Activated CD4-positive, alpha-beta T cell treated with anti-CD3 and anti-CD28 coated beads for 4 hours (primary cell): ENCODE measurements at places on chromosomes 4 and X.

DNA sequence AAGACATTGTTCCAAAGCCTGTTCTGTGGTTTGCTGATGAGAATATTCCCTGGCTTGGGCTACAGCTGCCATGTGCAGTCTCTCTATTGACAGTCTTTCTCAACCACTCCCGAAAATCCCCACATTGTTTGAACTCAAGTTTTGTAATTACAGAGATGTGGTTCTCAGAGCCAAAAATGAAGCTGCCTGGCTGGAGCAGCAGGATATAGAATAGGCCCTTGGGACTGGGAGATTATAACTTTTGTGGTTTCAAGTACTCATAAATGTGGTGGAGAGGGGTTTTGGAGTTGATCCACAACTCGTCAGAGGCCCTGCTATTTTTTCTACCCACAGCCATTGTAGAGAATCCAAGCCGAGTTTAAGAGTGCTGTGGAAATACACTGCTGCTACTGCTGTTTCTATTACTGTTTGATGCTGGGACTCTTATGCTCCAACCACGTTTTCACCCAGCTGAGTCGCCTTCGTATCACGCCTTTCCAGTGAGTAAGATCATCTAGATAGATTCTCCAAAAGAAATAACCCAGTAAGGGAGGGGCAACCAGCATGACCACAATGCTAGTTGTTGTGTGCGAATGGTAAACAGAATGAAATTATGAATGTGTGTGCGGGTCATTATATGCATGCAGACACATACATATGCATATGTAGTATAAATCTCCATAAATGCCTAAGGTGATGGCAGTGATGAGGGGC lies 57.1 kb upstream of the ATXN3L start:
- DNase-seq = no peak

DNA sequence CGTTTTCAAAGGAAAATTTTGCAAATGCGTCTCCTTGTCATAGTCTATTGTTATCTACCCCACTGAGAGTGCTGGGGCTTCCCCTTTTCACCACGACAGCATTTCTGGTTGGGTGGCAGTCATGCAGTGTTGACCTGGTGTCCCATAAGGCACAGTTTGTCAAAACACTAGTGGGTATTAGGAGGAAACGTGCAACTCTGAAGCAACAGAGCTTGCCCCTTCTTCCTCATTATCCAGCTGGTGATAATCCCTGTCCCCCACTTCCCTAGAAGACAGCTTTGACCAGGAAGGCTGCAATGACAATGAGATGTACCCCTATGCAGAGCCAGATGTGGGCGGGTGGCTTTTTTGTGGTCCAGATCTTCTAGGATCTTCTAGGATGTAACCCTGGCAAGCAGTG lies 1.8 kb downstream of the TBC1D1 start:
- DNase-seq = peak; percentile 52

DNA sequence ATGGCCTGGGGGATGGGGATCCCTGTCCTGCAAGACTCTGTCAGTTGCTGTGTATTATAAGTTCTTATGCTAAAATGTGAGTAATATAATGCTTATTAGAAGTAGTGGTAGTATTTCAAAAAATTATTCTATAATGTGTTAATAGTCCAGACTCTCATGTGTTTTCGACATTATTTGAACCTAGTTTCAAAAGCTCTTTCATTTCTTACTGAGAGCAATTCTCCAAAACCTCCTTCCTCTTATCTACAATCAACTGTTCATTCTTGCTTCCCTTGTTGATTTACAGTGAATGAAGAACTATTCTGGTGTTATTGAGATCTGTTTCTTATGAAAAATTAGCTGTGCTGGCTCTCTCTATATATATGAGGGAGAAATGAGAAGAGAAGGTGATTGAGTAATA lies 32.9 kb upstream of the PTPN13 start:
- DNase-seq = no peak

DNA sequence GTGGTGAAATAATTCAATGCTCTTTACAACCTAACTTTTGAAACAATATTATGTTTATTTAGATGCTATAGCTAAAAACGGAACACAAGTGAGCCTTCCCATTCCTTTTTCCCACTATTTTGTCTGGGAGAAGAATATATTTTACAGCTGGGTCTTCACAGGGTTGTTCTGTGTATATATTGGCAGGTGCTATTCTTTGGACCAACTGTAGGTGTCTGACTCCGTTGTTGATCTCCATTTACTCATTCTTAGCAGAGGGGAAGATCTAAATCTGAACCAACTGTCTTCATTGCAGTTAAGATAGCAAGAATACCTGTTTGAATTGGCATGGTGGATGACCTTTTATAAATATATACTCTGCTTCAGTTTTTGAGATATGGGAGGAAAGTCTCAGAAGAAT lies 257.4 kb downstream of the CFAP299 start:
- no peak for DNase-seq

DNA sequence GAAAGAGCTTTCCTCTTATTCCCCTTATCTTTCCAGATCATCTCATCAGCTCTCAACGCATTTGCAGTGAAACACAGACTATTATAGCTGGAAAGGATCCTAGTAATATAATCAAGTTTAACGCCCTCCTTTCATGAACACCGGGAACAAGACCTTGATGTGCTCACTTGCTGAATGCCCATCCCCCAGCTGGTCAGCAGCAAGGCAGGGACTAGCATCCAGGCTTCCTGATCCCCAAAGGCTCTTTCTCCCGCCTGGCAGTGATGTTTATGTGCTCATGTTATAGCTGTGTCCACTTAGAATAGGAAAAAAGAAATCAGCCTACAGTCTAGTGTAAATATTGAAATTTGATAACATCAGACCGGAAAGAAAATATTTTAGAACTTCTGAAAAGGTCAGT lies 24.6 kb downstream of the GPC4 start:
- no peak for DNase-seq

DNA sequence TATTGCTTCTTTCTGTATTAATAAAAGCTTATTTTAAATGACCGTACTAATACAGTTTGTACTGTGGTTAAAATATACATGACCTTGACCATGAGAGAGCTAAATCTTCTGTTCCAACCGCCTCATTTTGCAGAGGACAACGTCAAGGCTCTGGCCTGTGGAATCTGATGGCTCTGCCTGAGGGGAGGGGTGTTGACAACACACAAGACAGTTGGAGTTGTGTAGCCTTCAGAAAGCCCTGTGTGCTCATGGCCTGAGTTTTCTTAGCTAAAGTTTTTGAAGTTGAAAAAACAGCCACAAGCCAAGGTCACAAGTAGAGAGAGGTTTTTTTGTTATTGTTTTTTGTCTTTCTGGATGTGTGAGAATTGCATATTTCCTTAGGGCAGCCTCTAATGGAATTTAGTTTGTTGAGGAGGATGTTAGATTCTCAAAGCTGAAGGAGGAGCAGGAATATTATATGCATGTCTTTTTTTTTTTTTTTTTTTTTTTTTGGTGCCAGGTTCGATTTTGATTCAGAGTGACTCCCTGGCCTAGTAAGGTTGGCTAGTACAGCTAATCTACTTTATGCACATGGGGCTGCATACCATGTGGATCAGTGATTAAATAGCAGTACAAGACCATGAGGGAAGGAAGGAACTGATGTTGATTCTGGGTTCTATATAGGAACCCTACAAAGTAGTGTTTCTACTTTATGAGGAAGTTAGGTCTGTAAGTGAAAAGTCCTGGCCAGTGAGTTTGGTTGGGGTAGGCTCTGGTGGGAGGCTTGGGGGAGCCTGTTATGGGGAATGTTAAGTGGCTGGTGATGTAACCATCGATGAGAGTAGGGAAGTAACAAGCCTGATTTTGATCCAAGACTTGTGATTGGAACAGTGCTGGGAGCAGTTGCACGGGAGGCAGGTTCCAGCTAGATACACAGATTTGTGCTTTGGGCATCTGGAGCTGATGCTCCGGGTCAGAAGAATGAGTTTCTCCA lies 20.3 kb downstream of the SMS start:
- DNase-seq = no peak

- DNase-seq = no peak
Observed at GRCh38 chr4:94762326-94762725, 4.6 kb downstream of the BMPR1B start.

GRCh38 chr4:655464-656151 lies 18.5 kb downstream of the ATP5ME start:
- DNase-seq = no peak

DNA sequence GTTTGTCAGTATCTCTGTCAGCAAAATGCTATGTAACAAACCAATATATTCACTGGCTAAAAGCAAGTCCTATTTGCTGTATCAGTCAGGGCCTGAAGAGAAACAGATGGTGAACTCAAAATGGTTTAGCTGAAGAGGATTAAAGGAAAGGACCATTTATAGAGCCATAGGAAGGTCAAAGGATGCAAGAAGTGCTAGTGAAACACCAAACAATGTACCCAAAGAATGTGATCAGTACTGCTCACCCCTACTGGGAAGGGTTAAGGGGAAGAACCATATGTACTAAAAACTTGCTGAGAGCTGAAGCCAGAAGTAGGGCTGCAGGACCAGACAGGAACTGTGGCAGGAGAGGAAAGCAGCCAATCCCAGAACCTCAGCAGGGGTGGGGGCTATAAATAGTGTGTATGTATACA lies 479.3 kb downstream of the INPP4B start:
- DNase-seq = no peak

DNA sequence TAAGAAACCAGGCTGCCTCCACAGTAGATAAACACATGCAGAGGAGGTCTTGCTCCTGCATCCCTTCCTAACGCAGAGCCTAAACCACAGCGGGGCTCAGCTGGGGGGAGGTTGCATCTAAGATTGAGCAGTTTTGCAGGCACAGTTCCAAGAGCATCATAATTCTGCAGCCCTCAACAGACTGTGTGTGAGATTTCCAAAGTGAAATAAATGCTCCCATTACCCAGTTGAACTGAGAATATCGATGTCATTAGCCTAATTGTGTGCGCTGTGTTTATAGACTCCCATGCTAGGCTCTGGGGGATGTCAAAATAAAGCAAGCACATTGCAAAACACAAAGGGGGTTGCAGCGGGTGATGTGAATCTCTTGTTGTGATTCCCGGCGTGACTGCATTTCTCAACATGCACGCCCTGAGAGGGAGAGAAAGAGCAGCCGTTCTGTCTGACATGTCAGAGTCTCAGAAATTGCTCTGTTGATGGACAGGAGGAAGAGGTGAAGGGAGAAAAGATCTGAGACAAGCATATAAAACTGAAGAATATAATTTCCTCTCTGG lies 150.0 kb upstream of the PSAPL1 start:
- no peak for DNase-seq

GRCh38 chrX:153609917-153610835 lies 11.2 kb upstream of the CCNQ start:
- peak; percentile 77 for DNase-seq

GRCh38 chr4:129972257-129972656 lies 876.3 kb downstream of the C4orf33 start:
- no peak for DNase-seq

- no peak for DNase-seq
Observed at GRCh38 chr4:126687655-126688358, 945.0 kb upstream of the INTU start.
